ENCODE measurements at places on chromosomes 4 and X.
A peak's percentile ranks its signal among the peaks of the same experiment; 100 is the strongest.

- DNase-seq, result no peak
Measured at GRCh38 chr4:168059251-168059650, 33.1 kb upstream of the ANXA10 start.

GRCh38 chr4:121156822-121157769, 7.0 kb downstream of the TNIP3 start:
- no peak for DNase-seq

GRCh38 chr4:6454112-6454910, 18.1 kb downstream of the PPP2R2C start:
- DNase-seq, result no peak

GRCh38 chr4:188328966-188329365, 189.7 kb downstream of the TRIML1 start:
- no peak for DNase-seq

- DNase-seq, result peak; percentile 75
Measured at GRCh38 chr4:140156529-140157171, 2.7 kb upstream of the MAML3 start.

- DNase-seq, result peak; percentile 62
Measured at GRCh38 chr4:186067757-186068385, 1.1 kb upstream of the TLR3 start.

GRCh38 chr4:47415719-47416118, 47.8 kb downstream of the COMMD8 start:
- no peak for DNase-seq

- DNase-seq, result no peak
Measured at GRCh38 chrX:15269618-15270521, at the start of gene ASB9. ASB9 (minus strand) TSS chrX:15270083; CDS start chrX:15269874, 209 bp downstream.

- no peak for DNase-seq
Measured at GRCh38 chr4:107452717-107453630, 267.1 kb downstream of the PAPSS1 start.

- DNase-seq, result no peak
Measured at GRCh38 chr4:107747748-107748486, 27.9 kb upstream of the PAPSS1 start.

GRCh38 chrX:31112226-31112999, 40.6 kb upstream of the FTHL17 start:
- DNase-seq, result no peak

All from OCI-LY7 (cell line).